ENCODE measurements at places on chromosomes 13 and 19.

GRCh38 chr13:33743438-33744368, 74.2 kb upstream of the RFC3 start:
- no peak for DNase-seq

DNA sequence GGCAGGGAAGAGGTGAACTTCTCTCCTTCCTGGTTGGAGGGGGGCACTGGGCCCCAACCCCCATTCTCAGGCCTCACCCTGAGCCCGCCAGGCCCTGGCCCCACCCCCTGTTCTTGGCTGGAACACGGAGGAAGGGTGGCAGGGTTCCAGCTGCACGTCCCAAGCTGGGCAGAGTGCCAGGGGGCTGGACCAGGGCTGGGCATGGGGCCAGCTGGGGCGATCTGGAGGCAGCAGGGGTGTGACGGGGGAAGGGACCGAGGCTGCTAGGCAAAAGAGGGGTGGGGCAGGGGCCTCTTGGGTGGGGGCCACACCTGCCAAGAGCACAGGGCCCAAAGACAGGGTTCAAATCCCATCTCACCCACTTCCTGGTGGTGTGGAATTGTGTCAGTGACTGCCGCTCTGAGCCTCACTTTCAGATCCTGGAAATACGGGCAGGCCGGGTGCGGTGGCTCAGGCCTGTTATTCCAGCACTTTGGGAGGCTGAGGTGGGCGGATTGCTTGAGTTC, 2.2 kb downstream of the HIF3A start:
- DNase-seq: peak; percentile 99

DNA sequence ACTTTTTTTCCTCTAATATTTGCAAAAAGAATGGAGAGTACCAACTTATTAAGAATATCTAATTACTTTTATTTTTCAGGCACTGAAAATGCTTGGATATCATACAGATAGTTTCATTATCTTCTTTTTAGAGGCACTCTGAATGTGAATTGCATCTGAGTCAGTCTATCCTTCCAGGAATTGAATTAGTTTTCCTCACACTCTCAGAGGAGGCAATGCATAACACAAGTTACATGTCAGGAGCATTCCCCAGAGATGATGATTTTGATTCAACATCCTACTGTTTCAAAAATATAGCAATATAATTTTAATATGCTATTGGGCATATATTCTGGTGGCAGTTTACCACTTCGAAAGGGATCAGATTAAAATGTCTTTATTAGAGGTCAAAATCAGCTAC, 1315.4 kb downstream of the PCDH9 start:
- no peak for DNase-seq

- DNase-seq: no peak
Observed at GRCh38 chr13:112451512-112452379, 75.6 kb downstream of the SPACA7 start.

GRCh38 chr19:2636897-2637683, 65.4 kb downstream of the GNG7 start:
- no peak for DNase-seq

- no peak for DNase-seq
Observed at GRCh38 chr13:113305208-113305607, 8.2 kb downstream of the LAMP1 start.
